ENCODE measurements at places on chromosomes 1 and 21. TPM values are rescaled to one million over a fixed set of nuclear protein-coding genes. Genes with fewer than 3 reads are reported as not detected.

ZCCHC17 gene
- 24.1 TPM for total RNA-seq

DNASE2B gene
- total RNA-seq, result not detected

TENT5C gene
- 109 TPM for total RNA-seq

- H3K4me3 ChIP-seq, result no peak overlapping the region
- no peak for DNase-seq
- peaks cover 24% of the 10 kb centered on the region for H3K36me3 ChIP-seq
- H3K4me1 ChIP-seq, result peaks cover 11% of the 10 kb centered on the region
- H3K27ac ChIP-seq, result peak overlapping the region; percentile 38
Observed at GRCh38 chr1:204565617-204566582, 49.7 kb downstream of the MDM4 start.

DNA sequence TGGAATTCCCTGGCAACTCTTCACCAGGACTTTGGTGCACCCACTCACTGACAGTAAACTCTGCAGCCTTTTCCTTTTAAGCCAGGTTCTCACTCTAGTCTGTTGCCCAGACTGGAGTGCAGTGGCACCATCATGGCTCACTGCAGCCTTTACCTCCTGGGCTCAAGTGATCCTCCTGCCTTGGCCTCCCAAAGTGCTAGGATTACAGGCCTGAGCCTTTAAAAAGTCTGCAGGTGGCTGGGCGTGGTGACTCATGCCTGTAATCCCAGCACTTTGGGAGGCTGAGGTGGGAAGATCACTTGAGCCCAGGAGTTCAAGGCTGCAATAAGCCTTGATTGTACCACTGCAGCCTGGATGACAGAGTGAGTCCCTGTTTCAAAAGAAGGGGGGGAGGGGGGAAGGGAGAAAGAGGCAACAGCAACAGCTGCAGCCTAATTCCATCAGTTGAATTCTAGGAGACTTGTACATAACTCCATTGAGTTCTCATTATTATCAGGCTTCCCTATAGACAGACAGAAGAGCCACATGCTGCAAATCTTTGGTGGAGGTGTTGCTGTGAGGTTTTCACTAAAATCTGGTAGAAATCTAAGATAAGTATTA lies 8.1 kb upstream of the HNRNPR start:
- H3K27ac ChIP-seq, result no peak overlapping the region
- no peaks in the 10 kb centered on the region for H3K36me3 ChIP-seq
- no peaks in the 10 kb centered on the region for H3K27me3 ChIP-seq
- no peak overlapping the region for H3K4me3 ChIP-seq
- no peak for DNase-seq

DNA sequence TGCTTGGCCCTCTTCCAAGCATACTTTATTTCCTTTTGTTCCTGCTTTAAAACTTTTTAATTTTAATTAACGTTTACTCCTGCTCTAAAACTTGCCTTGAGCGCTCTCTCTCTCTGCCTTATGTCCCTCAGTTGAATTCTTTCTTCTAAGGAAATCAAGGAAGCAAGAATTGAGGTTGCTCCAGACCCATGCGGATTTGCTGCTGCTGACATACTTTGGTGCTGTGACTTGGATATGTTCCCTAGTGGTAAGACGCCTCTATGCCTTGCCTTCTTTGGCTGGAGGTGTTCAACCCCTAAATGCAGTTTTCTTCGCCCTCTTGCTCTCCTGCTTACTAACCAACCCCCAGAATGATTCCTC lies 148.1 kb downstream of the ADSS2 start:
- H3K27me3 ChIP-seq, result no peaks in the 10 kb centered on the region
- H3K4me3 ChIP-seq, result no peak overlapping the region
- H3K4me1 ChIP-seq, result peaks cover 14% of the 10 kb centered on the region
- no peak for DNase-seq

DNA sequence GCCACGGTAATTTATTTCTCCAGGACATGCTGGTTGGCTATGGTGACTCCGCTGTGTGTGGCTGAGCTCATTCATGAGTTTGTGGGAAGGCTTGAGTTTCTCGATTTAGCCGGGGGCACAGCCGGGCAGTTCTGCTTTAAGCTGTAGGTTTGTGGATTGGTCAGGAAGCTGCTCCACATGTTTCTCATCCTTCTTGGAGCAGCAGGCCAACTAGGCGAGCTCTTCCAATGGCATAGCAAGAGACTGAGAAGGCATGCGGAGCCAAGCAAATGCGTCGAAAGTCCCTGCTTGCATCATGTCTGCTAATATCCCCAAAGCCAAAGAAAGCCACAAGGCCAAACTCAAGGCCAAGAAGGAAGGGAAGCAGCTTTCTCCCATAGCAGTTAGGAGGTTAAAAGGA lies 71.6 kb upstream of the GREM2 start:
- H3K4me3 ChIP-seq, result no peak overlapping the region
- H3K27me3 ChIP-seq, result no peaks in the 10 kb centered on the region
- no peak for DNase-seq
- H3K4me1 ChIP-seq, result no peaks in the 10 kb centered on the region
- H3K27ac ChIP-seq, result no peak overlapping the region

GRCh38 chr1:52771384-52771783 lies 45.1 kb downstream of the ZYG11B start:
- no peak overlapping the region for H3K4me3 ChIP-seq
- H3K27ac ChIP-seq, result no peak overlapping the region
- H3K27me3 ChIP-seq, result no peaks in the 10 kb centered on the region
- DNase-seq, result no peak

GRCh38 chr1:99269321-99269720 lies 5.0 kb downstream of the PLPPR4 start:
- H3K27ac ChIP-seq, result no peak overlapping the region
- no peak overlapping the region for H3K4me3 ChIP-seq
- no peak for DNase-seq
- no peaks in the 10 kb centered on the region for H3K4me1 ChIP-seq
- peaks cover 7% of the 10 kb centered on the region for H3K27me3 ChIP-seq
- H3K36me3 ChIP-seq, result no peaks in the 10 kb centered on the region

AUNIP gene
- total RNA-seq, result 0.50 TPM

FCN3 gene
- total RNA-seq, result not detected

- DNase-seq, result peak; percentile 26
- H3K36me3 ChIP-seq, result no peaks in the 10 kb centered on the region
- no peak overlapping the region for H3K27ac ChIP-seq
- H3K4me3 ChIP-seq, result peak overlapping the region; percentile 9
- H3K27me3 ChIP-seq, result peaks cover 3% of the 10 kb centered on the region
Observed at GRCh38 chr1:87151500-87152421, 176.9 kb upstream of the LMO4 start.

S100A7A gene
- not detected for total RNA-seq

GRCh38 chr1:1394116-1394515 lies 5.0 kb downstream of the CCNL2 start:
- peaks cover 69% of the 10 kb centered on the region for H3K36me3 ChIP-seq
- H3K27me3 ChIP-seq, result no peaks in the 10 kb centered on the region
- H3K27ac ChIP-seq, result no peak overlapping the region
- no peak for DNase-seq

PLA2G2C gene
- not detected for total RNA-seq

DNA sequence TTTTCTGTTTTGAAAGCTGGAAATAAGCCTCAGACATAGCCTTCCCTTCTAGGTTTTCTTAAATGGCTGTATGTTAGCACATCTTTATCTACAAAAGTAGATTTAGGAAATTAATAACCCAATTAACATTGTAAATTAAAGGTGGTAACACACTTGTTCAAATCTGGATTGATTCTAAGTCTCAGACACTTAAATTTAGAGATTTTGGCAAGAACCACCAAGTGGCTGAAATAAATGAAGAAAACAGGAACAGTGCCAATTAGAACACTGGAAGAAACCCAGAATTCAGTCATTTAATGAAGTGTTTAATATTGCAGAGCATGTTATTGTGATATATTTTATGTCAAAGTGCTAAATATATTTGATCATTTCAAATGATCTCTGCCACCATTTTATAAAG lies 628.2 kb downstream of the USP25 start:
- DNase-seq, result no peak
- H3K27ac ChIP-seq, result no peak overlapping the region

GRCh38 chr1:13435458-13435857 lies 25.2 kb downstream of the PRAMEF20 start:
- no peaks in the 10 kb centered on the region for H3K27me3 ChIP-seq
- H3K27ac ChIP-seq, result no peak overlapping the region
- no peak overlapping the region for H3K4me3 ChIP-seq
- no peaks in the 10 kb centered on the region for H3K36me3 ChIP-seq
- no peak for DNase-seq
- no peaks in the 10 kb centered on the region for H3K4me1 ChIP-seq

GRCh38 chr1:162904579-162904978 lies 43.6 kb upstream of the CCDC190 start:
- H3K36me3 ChIP-seq, result no peaks in the 10 kb centered on the region
- no peaks in the 10 kb centered on the region for H3K27me3 ChIP-seq
- no peak overlapping the region for H3K27ac ChIP-seq
- DNase-seq, result no peak
- H3K4me1 ChIP-seq, result no peaks in the 10 kb centered on the region
- no peak overlapping the region for H3K4me3 ChIP-seq

CXADR gene
- not detected for total RNA-seq

GRCh38 chr1:237570530-237570929 lies 320.2 kb downstream of the ZP4 start:
- no peak for DNase-seq
- no peaks in the 10 kb centered on the region for H3K27me3 ChIP-seq
- no peak overlapping the region for H3K4me3 ChIP-seq
- H3K27ac ChIP-seq, result no peak overlapping the region
- no peaks in the 10 kb centered on the region for H3K36me3 ChIP-seq
- H3K4me1 ChIP-seq, result no peaks in the 10 kb centered on the region

DNA sequence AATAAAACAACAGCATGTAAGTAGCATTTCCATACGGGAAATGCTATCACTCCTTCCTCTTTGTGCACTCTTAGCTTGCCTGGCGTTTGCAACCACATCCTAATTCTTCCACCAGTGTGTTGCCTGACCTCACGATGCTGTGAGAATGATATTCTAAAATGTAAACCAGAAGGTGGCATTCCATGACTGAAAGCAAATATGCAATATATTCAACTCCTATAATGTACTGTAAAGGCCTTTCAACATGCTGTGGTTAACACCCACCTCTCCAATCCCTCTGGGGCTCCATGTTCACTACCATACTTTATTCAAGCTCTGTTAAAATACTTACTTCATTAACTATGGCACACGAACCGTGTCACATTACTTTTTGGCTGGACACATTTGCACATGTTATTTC lies 420.6 kb upstream of the DEPDC1 start:
- H3K27ac ChIP-seq, result no peak overlapping the region
- H3K36me3 ChIP-seq, result no peaks in the 10 kb centered on the region

CHI3L1 gene
- not detected for total RNA-seq

GRCh38 chr1:35488336-35488735 lies 68.9 kb downstream of the KIAA0319L start:
- no peaks in the 10 kb centered on the region for H3K36me3 ChIP-seq
- H3K4me1 ChIP-seq, result no peaks in the 10 kb centered on the region

C8B gene
- total RNA-seq, result not detected

DNA sequence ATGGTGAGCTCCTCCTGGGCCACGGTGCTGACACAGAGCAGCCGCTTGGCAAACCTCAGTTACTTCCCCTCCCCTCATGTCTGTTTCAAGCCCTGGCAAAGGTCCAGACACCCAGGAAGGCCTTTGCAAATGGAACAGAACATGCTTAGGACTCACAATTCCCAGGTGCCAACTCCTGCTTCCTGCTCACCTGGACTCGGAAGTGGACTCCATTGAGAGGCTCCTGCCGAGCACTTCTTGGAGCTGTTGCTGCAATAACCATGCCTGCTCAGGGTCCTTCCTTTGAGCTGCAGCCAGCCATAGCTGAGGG lies 10.7 kb downstream of the DCST2 start:
- no peak overlapping the region for H3K4me3 ChIP-seq
- no peaks in the 10 kb centered on the region for H3K36me3 ChIP-seq
- peaks cover 3% of the 10 kb centered on the region for H3K4me1 ChIP-seq
- H3K27ac ChIP-seq, result no peak overlapping the region

PLPPR4 gene
- total RNA-seq, result not detected

- no peaks in the 10 kb centered on the region for H3K27me3 ChIP-seq
- DNase-seq, result no peak
- peaks cover 18% of the 10 kb centered on the region for H3K4me1 ChIP-seq
- H3K4me3 ChIP-seq, result peak overlapping the region; percentile 69
- H3K27ac ChIP-seq, result peak overlapping the region; percentile 13
- H3K36me3 ChIP-seq, result no peaks in the 10 kb centered on the region
Observed at GRCh38 chr1:243253211-243253925, 1.7 kb downstream of the CEP170 start.

GRCh38 chr21:31911138-31911907 lies 38.5 kb downstream of the HUNK start:
- DNase-seq, result no peak
- no peaks in the 10 kb centered on the region for H3K36me3 ChIP-seq
- no peak overlapping the region for H3K27ac ChIP-seq
- H3K4me1 ChIP-seq, result no peaks in the 10 kb centered on the region
- no peak overlapping the region for H3K4me3 ChIP-seq
- H3K27me3 ChIP-seq, result peaks cover 2% of the 10 kb centered on the region

- H3K4me1 ChIP-seq, result peaks cover 58% of the 10 kb centered on the region
- no peak overlapping the region for H3K4me3 ChIP-seq
- H3K27ac ChIP-seq, result peak overlapping the region; percentile 58
Observed at GRCh38 chr1:67336783-67337182, 29.1 kb downstream of the IL12RB2 start.

DNA sequence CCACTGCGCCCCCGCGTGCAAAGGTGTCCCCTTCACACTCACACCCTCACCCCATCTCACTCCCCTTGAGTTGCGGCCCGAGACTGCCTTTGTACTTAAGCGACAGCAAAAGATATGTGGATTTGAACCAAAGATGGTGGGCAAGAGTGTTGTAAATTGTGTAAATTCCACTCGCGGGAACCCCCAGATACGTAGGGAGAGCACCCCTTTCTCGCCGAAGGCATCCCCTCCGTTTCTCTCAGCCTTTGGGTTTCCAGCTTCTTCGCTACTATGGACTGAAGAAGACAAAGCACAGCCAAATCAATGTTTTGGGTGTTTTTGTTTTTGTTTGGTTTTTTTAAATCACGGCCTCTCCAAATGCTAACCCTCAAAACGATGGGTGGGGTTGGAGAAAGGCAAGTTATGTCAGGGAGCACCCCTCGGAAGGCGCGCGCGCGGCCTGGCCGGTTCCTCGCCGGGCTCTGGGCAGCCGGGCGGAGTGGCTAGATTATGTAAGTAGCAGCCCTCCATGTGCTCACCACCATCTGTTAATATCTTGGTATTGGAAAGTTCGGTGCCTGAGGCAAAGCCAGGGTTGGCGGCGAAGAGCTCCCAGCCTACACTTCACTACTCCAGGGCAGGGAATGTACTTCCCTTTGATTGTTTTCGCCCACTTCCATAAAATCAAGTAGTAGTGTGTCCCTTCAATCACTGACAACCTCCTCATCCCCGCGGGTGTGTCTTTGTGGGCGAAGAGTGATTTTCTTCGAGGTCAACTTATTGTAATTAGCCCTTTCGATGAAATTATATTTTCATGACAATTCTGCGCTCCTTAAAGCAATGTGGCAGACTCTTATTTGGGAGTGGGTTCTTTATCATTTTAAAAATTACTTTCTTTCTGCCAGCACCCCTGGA lies 4.0 kb upstream of the PROX1 start:
- H3K4me3 ChIP-seq, result no peak overlapping the region
- peaks cover 66% of the 10 kb centered on the region for H3K27me3 ChIP-seq
- H3K27ac ChIP-seq, result no peak overlapping the region
- DNase-seq, result no peak
- H3K36me3 ChIP-seq, result no peaks in the 10 kb centered on the region
- H3K4me1 ChIP-seq, result peaks cover 11% of the 10 kb centered on the region
